ENCODE measurements at places on chromosomes 6 and 20.

GRCh38 chr20:17617212-17617867 lies 47.5 kb downstream of the DSTN start:
- DNase-seq: no peak

- DNase-seq: no peak
Observed at GRCh38 chr6:142913036-142913510, 31.9 kb downstream of the HIVEP2 start.

GRCh38 chr6:78561015-78561414 lies 306.3 kb upstream of the IRAK1BP1 start:
- no peak for DNase-seq

DNA sequence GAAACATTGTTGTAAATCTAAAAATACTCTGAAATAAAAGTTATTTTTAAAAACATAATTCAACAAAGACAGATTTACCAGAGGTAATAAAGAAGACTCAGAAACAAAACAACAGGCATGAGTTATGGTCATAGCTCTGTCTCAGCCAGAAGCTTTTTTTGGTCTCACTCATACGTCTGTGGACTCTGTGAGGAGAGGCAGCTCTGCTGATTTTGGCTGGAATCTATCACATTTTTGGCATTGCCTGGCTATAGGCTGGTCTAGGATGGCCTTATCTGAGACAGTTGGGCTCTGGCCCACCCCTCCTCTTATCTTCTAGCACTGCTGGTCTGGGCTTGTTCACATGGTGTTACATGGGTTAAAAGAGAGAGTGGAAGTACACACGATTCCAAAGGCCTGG lies 514.0 kb upstream of the BTBD3 start:
- no peak for DNase-seq

- DNase-seq: no peak
Observed at GRCh38 chr20:33401921-33402369, 626 bp upstream of the CDK5RAP1 start.

DNA sequence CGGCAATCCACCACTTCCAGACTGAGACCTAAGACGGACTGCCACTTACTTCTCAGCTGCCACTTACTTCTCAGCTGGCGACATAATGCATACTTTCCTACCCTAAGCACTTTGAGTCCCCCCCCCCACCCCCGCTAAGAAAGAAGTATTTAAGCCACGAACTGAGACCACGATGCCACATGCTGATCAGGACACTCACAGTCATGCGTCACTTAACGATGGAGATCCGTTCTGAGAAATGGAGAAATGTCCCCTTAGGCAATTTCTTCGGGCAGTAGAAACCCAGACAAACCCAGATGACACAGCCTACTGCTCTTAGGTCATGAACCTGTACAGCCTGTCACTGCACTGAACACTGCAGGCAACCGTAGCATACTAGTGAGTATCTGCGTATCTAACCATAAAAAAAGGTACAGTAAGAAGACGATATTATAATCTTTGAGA lies 690 bp downstream of the IFNGR1 start:
- no peak for DNase-seq

DNA sequence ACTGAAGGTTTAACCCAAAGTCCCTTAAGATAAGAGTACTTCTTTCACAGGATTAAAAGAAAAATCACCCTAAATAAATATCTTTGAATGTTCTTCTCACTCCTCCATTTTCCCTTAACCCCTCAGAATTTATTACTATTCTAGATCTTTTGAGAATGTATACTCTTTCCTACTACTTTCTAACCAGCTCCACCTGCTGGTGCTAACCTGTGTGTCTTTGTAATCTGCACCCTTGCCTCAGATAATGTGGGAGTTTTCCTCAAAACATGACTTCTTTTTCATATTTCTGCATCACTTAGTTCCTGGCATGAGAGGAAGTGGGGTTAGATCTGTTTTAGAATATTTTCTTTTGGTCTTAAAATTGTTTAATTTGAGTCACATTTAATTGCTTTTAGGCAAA lies 394.2 kb downstream of the BMP2 start:
- DNase-seq: no peak

DNA sequence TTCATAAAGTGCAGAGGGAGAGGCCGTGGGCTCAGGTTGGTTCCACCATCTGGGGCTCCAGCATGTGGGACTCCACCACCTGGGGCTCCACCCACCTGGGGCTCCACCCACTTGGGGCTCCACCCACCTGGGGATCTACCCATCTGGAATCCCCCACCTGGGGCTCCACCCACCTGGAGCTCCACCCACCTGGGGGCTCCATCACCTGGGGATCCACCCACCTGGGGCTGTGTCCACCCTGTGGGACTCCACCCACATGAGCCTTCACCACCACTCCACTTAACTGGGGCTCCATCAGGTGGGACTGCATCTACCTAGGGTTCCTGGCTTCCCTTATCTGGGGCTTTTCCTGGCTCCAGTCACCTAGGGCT lies 226.0 kb upstream of the CDYL start:
- DNase-seq: no peak

GRCh38 chr20:8782804-8783203 lies 286.1 kb upstream of the PLCB4 start:
- no peak for DNase-seq

DNA sequence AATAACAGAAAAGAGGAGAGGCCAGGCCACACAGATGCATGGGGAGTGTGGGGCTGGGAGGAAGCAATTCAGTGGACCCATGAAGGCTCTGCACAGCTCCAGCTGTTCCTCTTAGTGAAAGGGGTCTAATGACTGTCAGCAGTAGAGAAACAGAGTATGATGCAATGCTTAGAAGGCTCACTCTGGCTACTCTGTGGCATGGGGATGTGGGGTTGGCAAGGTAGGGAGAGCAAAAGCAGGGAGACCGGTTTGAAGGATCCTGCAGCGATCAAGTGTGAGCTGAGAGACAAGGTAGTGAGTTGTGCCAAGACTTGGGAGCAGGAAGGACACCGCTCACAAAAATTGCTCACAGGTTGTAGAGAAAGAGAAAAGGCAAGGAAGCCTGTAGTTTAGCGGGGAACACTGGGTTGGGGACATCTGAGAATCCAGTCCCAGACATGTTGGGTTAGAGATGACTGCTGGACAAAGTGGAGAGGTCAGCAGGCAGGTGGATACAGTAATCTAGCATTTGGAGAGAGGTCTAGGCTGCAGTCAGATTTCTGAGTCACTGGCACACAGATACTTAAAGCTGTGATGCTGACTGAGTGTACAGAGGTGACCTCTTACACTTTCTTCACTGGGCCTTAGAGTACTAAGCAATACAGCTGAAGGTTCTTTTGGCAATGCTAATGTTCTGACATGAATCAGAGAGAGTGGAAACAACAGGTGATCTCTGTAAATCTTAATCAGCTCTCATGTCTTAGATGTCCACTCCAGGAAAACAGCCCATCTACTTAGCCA lies 27.1 kb downstream of the NAPB start:
- no peak for DNase-seq

DNA sequence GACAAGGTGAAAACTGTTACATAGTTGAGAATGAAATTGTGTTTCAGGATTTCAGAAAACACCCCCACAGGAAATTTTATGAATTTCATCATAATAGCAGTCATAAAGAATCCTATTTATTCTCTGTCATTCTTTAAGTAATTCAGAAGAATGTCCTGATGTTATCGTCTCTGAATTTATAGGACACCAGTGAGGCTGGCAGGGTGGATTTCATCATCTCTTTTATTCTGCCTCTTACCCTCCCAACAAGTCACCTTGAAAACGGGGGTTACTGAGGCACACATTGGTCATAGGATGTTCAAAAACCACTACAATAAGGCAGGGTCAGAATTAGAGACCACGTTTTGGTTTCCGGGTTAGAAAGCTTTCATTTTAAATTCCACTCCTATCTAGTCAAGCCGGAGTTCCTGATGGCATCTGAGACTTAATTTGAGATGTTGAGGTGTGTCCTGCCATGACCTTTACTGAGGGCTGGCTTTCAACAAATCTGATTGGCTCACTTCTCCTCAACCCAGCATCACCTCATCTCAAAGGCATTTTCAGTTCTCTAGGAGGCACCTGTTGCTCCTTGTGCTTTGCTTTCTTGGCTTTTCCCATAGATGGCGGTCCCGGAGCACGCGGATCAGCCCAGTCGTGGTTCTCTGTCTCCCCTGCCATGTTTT lies 230.6 kb upstream of the SUPT3H start:
- no peak for DNase-seq

- DNase-seq: no peak
Observed at GRCh38 chr6:159627939-159628338, 65.1 kb downstream of the SOD2 start.

- no peak for DNase-seq
Observed at GRCh38 chr6:40398810-40399477, 188.2 kb downstream of the LRFN2 start.

DNA sequence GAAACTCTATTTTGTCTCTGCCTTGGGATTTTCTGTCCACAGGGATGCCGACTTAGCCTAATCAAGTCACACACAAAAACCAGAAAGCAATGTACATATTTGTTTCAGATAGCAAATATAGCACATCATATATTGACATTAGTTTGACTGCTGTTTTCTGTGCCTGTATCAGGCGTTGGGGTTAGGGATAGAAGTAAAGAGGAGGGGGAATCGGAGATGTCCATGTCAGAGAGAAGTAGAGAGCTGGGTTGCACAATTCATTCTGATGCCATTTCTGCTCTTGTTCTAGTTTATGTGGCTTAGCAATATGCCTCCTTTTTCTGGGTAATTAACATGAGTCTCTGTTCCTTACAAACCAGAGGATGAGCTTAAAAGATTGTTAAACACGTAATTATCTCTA lies 14.7 kb upstream of the IPCEF1 start:
- DNase-seq: no peak

DNA sequence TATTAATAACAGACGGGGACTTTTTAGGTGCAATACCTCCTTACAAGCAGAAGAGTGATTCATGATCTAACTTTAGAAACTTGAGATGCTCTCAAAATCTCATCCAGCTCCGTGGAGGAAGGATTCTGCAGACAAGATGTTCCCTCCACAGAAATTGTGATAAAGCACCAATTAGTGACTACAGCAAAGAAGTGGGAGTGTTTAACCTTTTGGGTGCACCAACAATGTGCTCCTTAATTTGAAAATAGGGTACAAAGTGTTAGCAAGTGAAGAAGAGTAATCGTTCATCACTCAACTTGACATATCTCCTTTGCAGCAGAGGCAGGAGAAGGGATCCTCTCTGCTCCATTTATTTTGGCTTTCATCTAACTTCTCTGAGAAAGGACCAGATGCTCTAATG lies 22.8 kb upstream of the SCP2D1 start:
- DNase-seq: no peak

- no peak for DNase-seq
Observed at GRCh38 chr20:15674253-15675060, 898.8 kb downstream of the KIF16B start.

DNA sequence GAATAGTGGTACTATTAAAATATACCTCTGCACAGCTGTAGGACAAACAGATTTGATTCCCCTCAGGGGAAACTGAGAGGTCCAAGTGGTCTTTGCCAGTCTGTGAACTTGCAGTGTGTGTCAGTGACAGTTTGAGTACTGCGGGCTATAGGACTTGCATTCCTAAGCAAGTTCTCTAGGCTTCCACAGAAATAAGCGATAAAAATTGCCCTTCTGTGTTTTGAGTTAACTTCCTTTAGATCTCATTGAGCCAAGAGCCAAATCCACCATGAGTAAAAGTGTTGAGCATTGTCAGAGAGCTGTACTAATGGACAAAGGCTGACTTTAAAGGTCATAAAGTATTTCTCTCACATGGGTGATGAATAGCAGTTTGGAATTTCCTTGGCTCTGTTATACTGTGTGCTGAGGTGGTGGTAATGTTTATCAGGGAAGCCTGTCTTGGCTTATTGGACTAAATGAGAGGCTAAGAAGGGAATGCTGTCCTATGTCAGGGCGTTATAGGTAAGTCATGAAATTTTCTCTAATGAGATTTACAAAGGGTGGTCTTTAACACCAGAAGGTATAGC lies 122.6 kb upstream of the MAP3K7 start:
- DNase-seq: no peak

DNA sequence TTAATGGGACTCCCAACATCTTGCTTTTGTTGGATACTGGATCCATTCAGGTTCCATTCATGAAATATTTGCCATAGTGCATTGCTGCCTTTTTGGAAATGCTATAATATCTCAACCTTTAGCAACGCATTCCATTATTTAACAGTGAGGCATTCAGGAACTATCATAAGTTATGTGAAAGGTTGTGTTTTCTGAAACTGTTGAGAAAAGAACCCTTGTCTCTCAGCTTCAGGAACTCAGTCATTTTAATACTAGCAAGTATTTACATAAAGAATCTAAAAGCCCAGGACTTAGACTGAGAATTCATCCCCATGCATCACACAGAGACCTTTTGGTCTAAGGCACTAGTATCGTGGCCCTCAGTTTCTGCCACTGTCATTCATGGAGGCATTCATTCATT lies 24.9 kb upstream of the SASH1 start:
- DNase-seq: no peak

GRCh38 chr20:18831830-18832499 lies 18.4 kb downstream of the SCP2D1 start:
- no peak for DNase-seq
